ENCODE measurements at places on chromosomes 2 and 18.

DNA sequence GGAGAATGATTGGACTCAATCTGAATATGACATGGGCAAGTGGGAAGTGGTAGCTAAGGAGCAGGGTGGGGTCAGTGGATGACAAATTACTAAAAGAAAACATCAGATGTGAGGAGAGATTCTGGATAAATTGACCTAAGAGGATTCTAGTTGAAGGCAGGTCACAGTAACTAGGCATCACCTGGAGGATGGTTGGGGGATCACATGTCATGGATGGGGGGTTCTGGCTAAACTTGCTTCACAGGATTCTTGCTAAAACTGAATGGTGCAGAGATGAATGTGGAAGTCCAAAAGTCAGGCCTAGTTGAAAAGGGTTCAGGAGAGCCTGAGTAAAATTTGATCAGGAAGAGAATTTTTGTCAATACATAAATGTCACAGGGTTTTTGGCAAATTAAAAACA, 18.3 kb downstream of the CLHC1 start:
- DNase-seq: no peak

GRCh38 chr2:61949714-61950560, 44.5 kb downstream of the COMMD1 start:
- DNase-seq: no peak

DNA sequence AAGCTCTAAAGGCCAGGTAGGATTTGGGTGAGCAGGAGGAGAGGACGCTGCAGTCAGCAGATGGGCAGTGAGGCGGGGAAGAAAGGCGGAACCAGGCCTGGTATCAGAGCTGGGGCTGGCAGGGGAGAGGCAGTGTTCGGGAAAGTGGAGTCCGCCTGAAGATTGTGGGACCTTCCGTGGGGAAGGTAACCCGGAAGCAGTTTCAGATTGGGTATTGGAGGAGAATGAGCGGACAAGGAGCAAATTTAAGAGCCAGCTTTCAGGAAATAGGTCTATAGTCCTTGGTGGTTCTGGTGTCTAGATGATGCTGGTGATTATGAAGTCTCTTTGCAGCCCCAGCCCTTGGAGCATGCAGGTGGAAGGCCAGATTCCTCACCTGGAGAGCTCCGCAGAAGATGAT, 51.0 kb downstream of the TCF7L1 start:
- no peak for DNase-seq

- no peak for DNase-seq
These were observed 276.2 kb downstream of the PIK3C3 start for GRCh38 chr18:42231284-42231683.

DNA sequence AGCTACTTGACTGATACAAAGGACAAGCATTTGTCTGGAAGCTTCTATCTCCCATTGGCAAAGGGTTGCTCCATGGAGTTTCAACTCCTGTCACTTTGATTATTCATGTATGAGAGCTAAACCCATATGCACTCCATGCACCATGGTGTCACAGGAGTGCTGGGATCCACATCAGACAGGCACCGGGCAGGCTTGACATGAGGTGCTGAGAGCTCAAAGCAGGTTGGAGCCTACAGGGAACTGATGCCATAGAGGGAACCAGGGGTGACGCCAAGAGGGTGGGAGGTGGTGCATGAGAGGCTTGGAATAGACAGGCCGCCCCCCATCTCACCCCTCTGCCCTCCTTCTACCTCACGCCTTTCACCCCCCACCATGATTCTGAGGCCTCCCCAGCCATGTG, 199.8 kb upstream of the CCDC68 start:
- no peak for DNase-seq

GRCh38 chr2:239535413-239536144, 134.8 kb upstream of the HDAC4 start:
- DNase-seq: no peak

DNA sequence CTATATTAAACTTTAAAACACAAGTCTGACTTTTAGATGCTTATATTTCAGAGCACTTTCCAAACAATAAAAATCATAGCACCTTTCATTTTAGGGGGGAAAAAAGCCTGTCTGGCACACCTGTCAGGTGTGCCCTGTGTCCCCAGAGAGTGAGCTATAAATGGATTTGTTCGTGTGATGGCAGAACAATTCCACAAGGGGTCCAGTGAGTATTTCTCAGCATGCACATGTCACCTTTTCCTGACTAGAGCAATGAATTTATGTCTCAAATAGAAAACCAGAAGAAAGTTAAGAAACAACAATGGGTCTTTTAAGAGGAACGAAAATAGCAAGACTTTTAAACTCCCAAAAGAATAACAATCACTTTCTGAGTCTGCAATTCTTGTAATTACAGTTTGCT, 55.9 kb downstream of the ACVR1C start:
- DNase-seq: no peak

GRCh38 chr2:174219321-174219720, 29.0 kb downstream of the OLA1 start:
- no peak for DNase-seq

DNA sequence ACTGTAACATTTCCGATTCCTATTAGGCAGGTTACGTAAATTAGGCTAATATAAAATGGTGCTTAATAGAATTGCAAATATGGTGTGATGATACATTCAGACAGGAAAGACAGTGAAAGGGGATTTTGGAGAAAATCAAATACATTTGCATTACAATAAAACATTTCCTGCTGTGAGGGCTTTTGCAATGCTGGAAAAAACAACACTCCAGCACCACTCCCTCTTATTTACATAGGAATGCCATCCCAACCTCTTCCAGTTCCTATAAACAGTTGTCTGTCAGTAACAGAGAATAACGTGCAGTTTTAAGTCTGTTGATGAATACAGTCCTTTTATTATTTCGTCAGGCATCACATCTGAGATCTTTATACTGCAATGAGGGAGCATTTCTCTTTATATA, 298.8 kb upstream of the FANCL start:
- no peak for DNase-seq

Data from non-pigmented ciliary epithelial cell (primary cell).